ENCODE measurements at places on chromosomes 7 and 10.

- no peak for DNase-seq
Measured at GRCh38 chr10:31679936-31680335, 248.7 kb downstream of the ARHGAP12 start.

DNA sequence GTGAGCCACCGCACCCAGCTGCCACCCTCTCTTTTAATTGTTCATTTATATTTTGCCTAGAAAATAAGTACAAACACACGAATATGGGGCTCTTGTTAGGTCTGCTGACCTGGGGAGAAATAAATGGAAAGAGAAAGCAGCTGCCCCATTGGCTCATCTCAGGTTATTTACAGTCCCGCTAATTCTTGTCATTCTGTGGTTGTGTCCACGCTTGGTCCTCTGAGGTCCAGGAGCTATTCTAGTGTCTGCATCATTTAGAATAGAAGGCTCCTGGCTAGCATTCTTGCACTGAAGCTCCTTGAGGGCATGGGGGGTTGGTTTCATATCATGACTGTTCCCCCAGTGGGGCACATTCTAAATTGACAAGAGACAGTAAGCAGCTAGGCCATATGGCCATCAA, 128.5 kb downstream of the TACC2 start:
- no peak for DNase-seq

GRCh38 chr7:140475747-140476333, 3.5 kb downstream of the MKRN1 start:
- DNase-seq = peak; percentile 60

- DNase-seq = no peak
Measured at GRCh38 chr10:58586282-58587245, 73.9 kb downstream of the BICC1 start.

- DNase-seq = no peak
Measured at GRCh38 chr7:11951909-11952308, 119.9 kb upstream of the THSD7A start.

DNA sequence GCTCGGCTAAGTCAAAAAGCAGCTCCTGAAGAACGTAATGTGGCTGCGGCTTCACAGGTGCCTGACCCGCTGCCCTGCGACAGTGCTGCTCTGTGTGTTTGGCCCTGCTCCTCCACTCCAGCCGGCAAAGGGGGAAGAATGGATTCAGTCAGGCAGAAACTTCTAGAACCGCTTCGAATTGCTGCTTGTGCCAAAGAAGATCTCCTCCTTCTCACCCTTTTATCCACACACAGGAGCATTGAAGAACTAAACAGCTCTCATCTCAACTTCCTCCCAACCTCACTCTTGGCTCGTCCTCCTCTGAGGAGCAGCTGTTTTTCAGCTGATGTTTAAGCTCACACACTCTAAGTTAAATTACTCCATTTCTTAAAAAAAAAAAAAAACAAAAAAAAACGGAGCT, 651.4 kb downstream of the INHBA start:
- DNase-seq = no peak

- no peak for DNase-seq
Measured at GRCh38 chr7:81491573-81491972, 278.3 kb downstream of the HGF start.

DNA sequence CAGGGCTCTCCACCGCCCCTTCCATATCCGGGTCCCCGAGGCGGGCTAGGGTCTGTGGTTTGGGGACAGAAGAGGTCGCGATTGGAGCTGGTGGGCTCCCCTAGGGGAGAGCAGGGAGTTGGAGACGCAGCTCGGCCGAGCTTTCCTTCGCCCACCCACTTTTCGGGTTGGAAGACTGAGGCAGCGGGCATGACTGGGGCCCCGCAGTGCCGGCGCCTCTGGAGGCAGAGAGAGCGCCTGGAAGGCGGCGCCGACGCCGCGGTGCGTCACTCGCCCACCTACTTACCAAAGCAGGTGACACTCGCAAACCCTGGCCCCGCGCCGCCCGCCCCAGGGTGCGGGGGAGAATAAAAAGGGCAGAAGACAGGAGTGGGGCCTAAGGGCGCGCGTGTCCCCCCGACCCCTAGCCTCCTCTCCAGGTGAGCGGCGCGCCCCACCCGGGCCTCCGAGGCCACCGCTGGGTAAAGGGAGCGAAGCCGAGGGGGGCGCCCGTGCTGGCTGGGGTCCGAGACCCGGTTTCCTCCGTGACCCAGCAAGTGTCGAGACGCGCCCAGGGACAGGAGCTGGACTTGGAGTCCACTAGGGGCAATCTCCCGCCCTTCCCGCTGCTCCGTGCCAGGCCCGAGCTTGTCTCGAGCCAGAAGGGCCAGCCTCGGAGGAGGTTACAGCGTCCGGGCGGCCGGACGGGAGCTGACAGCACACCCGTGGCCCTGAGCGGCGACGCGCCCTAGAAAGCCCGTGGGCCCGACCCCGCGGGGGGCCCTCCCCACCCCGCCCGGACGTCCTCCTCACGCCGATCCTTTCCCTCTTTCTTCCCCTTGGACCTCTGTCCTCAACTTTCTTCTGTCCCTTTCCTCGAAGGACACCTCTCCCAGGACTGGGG, 34.4 kb upstream of the GRID1 start:
- peak; percentile 81 for DNase-seq

GRCh38 chr10:61024856-61025201, 80.8 kb upstream of the RHOBTB1 start:
- DNase-seq = no peak

GRCh38 chr10:103397191-103397825, 882 bp downstream of the PDCD11 start:
- no peak for DNase-seq

- no peak for DNase-seq
Measured at GRCh38 chr10:84123362-84123761, 15.9 kb upstream of the GHITM start.

DNA sequence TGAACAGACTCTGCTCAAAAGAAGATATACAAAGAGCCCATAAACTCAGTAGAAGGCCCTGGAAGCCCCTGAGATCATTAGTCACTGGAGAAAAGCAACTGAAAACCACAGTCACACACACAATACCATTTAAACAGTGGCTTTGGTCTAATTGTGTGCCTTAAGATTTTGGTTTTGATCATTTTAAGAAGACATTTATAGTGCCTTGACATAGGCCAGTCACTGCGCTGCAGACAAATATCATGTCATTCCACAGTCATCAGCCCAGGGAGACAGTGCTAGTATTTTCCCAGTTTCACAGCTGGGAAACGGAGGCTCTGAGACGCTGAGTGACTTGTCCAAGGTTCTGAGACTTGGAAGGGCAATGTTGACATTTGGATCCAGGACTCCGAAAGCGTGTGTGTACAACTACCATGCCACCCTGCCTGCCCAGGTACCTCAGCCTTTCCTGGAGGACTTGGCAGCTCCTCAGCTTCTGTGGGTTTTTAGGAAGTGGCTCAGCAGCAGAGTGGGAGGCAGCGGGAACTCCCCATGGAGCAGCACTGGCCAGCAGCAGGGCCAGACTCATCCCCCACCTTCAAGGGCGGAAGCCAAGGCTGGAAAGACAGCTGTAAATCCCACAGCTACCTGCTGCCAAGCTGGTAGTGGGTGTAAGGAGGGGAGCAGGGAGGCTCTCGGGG, 173.9 kb downstream of the WDR11 start:
- DNase-seq = no peak

GRCh38 chr10:17910125-17910789, 41.5 kb upstream of the SLC39A12 start:
- no peak for DNase-seq

DNA sequence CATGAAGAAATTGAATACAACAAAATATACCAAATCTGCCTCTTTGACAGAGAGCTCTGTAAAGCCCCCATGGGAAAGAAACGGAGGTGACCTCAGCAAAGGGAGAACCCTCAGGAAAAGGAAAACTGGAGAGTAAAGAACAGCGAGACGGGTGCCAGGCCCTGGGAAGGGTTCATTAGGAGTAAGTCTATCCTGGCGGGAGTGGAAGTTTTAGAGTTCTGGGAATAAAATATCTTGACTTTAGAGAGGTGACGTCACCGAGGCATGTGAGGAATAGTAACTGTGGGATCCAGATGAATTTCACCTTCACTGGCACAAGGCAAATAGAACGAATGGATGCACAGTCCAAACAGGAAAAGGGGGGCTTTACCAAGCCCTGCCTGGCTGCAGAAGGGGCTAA, 362.8 kb upstream of the IGFBP3 start:
- DNase-seq = no peak

- no peak for DNase-seq
Measured at GRCh38 chr7:73530800-73531199, 8.7 kb upstream of the BAZ1B start.

DNA sequence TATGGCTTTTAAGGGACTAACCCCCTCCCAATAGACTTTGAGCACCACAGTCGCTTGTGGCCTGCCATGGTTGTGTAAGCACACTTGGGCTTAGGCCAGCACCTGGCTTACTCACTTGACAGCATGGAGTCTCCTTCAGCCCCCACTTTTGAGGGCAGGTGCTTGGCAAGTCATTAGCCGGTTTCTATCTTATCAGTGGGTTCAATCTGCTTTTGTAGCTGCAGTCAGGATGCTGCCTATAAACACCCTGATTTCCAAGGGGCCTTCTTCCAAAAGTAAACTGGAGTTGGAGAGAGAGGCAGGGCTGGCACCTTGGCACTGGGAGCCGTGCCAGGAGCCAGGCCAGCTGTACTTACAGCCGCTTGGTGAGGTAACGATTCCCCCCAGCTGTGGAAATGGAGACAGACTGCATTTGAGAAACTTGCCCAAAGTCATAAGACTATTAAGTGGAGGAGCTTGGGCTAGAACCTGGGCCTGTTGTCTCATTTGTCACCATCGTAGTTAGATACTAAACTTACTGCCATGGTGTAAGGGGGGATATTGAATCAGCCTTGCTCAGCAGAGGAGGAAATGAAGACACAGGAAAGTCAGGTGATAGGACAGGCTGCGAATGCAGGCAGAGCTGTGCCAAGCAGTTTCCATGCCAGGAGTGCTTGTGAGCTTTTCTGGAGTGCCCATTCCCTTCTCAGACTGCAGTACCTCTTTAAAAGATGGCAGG, 92.2 kb upstream of the EFCAB10 start:
- no peak for DNase-seq

DNA sequence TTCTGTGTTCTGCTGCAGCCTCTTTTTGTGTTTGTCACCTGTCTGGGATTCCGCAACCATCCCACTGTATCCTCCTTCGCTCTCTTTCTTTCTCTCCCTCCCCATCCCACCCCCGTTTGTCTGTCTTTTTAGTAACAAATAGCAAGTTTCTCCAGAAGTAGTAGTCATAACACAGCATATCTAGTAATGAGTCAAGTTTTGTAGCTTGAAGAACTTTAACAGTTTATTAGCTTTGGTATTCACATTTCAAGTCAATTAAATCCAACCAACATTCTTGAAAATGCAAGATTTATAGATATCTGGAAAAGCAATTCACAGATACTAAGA, 154.1 kb upstream of the MTPN start:
- no peak for DNase-seq

DNA sequence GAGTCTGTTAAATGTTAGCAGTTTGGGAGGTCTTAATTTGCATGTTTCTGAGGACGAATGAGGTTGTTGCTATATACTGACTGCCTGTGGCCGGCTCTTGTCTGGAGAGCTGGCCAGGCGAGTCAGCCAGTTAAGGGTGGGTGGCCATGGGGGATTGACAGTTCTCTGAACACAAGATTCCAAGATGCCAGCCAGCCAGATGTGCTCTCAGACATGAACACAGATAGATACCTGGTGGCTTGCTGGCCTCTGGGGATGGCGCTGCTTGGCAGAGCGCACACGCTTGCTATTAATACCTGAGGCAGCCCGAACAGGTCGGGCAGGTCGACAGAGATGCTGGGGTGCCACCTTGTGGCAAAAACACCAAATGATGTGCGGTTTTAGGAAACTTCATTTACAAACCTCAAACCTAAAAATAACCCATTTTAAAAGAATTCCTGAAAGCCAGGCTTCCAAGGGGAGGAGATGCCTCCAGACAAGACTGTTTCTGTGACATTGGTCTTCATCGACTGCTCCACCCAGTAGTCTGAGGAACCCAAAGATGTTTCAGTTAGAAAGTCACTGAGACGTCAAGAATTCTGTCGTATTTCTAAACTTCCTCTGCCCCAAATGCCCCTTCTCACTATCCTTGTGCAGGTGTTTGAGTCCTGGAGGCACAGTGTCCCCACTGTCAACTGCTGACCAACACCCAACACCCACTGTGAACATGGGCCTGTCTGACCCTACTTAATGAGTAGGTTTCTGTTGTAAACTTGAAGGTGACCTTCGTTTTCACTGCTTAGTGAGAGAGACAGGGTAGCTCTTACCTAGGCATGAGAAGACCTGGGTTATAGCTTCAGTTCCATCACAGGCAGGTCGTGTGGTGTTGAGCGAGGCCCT, 123.4 kb downstream of the NT5C2 start:
- peak; percentile 69 for DNase-seq

GRCh38 chr10:6840201-6840691, 260.2 kb upstream of the PRKCQ start:
- DNase-seq = no peak

DNA sequence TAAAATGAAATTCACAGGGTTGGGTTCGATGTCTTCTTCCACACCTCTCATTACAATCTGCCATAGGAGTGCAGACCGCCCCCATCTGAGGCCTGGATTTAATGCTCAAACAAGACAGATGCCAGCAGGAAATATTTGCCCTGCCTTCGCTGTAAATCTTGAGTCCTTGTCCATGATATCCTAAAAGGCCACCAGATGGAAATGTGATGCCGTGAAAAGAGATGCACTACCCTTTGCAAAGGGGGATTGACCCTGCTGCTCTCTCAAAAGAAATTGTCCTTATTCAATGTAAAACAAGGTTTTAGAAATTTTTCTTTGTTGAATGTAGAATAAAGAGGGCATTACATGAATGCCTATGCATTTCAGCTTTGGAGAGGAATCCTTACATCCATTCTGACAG, 37.5 kb downstream of the AGAP4 start:
- no peak for DNase-seq

- no peak for DNase-seq
Measured at GRCh38 chr7:144787127-144787526, 48.7 kb downstream of the TPK1 start.

DNA sequence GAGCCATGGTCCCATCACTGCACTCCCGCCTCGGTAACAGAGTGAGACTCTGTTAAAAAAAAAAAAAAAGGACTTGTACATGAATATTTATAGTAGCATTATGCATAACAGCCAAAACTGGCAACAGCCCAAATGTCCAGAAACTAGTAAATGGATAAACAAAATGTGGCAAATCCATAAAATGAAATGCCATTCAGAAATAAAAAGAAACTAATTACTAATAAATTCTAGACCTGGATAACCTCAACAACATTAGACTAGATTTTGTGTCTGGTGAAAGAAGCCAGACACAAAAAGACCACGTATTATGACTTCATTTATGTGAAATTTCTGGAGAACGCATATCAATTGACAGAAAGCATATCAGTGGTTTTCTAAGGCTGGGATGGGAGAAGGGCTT, 74.5 kb downstream of the HPSE2 start:
- no peak for DNase-seq

Measured in activated CD4-positive, alpha-beta T cell treated with anti-CD3 and anti-CD28 coated beads for 4 hours (primary cell).